ENCODE measurements at places on chromosomes 5 and 9.
A peak's percentile ranks its signal among the peaks of the same experiment; 100 is the strongest.

- no peak for DNase-seq
These were observed 9.0 kb upstream of the PHF2 start for GRCh38 chr9:93567271-93567959.

DNA sequence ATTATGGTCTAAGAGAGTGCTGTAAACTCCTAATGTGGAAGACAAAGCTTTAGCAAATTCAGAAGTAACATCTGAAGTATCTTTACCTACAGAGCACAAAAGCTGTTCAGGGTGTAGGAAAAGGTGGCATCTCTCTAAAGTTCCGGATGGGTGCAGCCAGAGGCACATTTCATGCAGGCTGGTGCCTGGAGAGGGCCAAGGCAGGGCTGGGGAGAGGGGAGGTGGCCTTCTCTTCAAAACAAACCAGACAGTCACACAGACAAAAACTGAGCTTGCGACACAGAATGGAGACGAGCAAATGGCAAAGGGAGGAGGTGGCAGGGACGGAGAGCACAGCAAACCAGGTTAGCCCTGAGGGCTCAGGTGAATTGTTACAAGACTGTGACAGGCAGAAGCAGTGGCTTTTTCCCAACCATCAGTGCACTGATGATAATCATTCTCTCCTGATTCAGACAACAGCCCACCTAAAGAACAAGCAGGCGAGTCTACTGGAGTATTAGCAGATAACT is 121.5 kb upstream of the PCA3 start:
- no peak for DNase-seq

DNA sequence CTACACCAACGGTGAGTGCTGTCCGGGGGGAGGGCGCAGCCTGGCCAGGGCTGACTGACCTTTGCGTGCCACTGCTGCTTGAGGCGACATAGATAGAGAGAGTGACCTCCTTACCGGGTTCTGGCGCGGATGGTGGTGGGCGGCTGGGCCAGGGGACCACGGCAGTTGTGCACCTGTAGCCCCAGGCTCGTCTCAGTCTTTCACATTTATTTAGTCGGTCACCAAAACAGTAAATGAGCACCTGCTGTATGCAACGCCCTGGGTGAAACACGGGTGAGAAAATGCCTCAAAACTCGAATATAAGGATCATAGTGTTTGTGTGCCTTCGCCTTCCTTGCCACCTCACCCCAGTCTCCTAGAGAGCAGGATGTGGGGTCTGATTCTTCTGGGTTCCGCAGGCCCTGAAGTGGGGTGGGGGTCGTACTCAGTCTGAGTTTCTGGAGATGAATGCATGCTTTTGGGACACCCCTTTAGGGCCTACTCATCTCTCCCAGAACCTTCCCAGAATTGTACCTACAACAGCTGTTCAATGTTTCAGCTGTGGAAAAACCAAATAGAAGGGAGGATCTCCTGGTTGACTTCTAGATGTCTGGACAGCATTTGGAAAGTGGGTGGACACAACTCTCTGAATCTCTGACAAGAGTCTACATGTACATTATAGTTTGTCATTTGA is 714 bp downstream of the SEC24A start:
- DNase-seq, result no peak

DNA sequence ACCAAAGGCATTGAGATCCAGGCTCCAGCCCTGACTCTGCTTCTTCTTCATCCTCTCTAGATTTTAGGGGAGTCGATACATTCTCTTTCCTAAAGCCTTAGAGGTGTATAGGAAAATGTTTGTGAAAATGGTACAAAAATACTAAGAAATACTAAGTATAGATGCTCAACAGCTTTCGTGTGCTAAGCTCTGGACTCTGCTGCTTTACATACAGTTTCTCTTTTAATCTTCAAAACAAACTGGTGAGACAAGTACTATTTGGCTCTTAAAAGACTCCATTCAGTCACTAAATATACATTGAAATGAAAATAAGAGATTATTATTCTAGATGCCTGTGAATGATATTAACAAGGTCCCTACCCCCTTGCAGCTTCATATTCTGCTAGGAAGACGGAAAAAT is 174.5 kb upstream of the TRPM3 start:
- no peak for DNase-seq

GRCh38 chr9:128554155-128554862 is 1.9 kb downstream of the SPTAN1 start:
- no peak for DNase-seq

GRCh38 chr9:85045271-85045670 is 375.7 kb downstream of the NTRK2 start:
- no peak for DNase-seq

DNA sequence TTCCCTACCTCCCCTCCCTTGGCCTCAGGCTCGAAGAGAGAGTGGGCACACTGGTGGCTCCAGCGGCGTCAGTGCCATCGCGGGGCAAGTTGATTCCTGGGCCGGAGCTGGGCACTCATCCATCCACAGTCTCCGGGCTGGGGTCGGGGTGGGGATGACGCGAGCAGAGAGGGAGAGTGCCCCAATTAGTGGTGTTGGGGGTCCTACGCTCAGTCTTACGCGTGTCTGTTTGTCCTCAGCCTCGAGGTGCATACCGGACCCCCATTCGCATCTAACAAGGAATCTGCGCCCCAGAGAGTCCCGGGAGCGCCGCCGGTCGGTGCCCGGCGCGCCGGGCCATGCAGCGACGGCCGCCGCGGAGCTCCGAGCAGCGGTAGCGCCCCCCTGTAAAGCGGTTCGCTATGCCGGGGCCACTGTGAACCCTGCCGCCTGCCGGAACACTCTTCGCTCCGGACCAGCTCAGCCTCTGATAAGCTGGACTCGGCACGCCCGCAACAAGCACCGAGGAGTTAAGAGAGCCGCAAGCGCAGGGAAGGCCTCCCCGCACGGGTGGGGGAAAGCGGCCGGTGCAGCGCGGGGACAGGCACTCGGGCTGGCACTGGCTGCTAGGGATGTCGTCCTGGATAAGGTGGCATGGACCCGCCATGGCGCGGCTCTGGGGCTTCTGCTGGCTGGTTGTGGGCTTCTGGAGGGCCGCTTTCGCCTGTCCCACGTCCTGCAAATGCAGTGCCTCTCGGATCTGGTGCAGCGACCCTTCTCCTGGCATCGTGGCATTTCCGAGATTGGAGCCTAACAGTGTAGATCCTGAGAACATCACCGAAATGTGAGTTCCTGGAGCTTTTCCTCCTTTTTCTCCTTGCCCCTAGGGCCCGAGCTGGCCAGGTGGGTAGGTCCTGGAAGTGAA is 861 bp downstream of the NTRK2 start:
- no peak for DNase-seq

- DNase-seq, result no peak
These were observed 38.0 kb downstream of the CERT1 start for GRCh38 chr5:75473463-75473862.

DNA sequence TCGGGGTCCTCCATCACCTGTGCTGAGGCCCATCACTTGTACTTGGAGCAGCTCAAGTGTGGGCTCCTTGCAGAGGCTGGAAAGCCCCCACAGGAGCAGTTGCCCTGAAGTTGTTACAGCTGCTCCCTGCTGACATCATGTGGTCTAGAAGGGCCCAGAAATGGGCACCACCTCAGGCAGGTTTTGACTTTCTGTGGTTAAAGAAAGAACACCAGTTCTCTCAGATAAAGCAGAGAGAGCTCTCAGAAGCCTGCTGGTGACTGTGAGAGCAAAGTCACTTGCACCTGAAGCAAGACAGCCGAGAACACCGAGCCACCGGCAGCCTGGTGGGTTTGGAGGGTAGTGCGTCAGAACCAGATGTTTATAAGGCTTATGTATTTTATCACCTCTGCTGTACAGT is 70.4 kb downstream of the MVB12B start:
- peak; percentile 22 for DNase-seq

DNA sequence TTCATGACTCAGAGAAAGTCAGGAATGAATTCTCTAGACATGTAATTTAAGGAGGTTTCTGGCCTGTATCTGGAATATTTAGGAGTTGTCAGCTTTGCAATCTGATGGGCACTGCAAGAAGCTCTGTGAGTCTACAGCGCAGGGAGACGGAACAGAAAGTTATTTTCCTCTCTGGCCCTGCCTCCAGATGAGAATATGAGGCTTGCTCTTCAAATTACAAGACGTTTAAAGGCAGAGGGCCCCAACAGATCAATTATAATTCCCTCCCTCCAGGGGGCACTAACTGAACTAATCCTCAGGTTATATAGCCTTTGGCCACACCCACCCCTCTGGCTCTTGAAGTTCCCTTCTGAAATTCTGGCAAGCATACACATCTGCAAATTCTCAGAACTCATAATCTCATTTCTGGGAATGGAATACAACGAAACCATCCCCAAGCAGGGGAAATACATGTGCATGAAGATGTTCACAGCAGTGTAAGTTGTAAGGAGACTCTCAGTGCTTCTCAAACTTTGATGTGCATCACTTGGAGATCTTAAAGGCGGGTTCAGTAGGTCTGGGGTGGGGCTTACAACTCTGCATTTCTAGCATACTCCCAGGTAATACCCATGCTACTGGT is 307.6 kb downstream of the CWC27 start:
- peak; percentile 20 for DNase-seq

- DNase-seq, result no peak
These were observed 523 bp downstream of the EPB41L4B start for GRCh38 chr9:109320331-109320741.

GRCh38 chr5:66869347-66869746 is 273.2 kb downstream of the MAST4 start:
- DNase-seq, result no peak

GRCh38 chr9:127050591-127051001 is 71.8 kb downstream of the ANGPTL2 start:
- no peak for DNase-seq

DNA sequence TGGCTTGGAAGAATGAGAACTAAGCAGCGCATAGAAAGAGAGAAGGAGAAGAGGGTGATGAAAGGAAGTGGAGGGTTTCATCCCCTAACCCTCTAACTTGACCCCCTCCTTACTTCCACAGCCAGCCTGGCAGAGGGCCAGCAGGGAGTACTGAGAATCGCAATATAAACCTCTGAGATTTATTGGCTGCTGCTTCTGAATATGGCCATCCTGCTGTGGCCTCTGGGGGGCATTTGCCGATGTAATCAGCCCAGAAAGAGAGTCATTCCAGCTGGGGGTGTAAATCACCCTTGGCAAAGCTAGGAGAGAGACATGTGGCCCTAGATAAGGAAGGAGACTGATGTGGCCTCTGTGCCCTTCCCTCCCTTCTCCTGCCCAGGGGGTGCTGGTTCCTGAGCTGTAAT is 960 bp upstream of the GFRA3 start:
- no peak for DNase-seq

DNA sequence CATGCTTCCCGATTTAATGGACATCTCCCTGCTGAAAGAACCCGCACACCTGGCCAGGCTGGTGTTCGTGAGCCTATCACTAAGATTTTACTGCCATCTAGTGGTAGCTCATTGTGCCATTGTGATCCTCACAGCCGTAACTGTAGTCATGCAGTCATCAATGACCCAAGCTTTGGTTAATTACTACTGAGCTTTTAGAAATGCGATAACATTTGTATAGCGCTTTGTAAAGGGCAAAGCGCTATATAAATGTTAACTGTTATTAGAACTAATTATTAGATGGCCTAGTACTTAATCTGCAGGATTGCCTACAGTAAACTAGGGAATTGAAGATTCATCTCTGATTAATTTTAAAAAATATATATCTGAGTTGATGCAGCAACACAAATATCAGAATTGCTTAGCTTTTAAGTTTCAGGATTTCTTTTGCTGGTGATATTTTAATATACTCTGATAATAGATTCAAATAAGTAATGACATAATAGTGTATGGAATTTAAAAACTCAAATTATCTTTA is 90.2 kb downstream of the HACD4 start:
- peak; percentile 17 for DNase-seq

DNA sequence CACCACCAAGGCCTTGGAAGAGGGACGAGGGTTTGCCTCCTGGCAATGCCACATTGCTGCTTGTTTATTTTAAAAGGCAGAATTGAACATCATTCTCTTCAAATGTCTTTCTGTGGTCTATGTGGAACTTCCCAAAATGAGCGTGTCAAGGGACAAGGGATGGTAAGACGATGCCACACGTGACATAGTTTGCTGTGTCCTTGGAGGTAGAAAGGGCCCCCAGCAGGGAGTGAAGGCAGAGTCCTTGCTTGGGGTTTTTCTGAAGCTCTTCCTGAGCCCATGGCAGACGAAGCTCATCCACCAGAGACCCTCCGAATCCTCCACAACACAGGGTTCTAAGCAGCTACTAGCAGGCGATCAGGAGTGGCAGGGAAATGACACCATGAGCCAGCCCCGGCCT is 28.3 kb downstream of the PRRX2 start:
- DNase-seq, result no peak

GRCh38 chr9:130965680-130966079 is 26.6 kb upstream of the FIBCD1 start:
- DNase-seq, result no peak

Measured in activated T-helper 1 cell treated with Interleukin-2 at 50 U/mL for 16 hours (primary cell).